Epithelial cell of esophagus (primary cell): ENCODE measurements at places on chromosomes 13 and 19.

GRCh38 chr19:16419669-16420335 lies 52.0 kb downstream of the EPS15L1 start:
- no peak for DNase-seq

- DNase-seq: peak; percentile 42
These were observed 5.7 kb downstream of the CALM3 start for GRCh38 chr19:46606681-46607447.

GRCh38 chr13:109812382-109812781 lies 26.0 kb upstream of the IRS2 start:
- no peak for DNase-seq

- no peak for DNase-seq
These were observed 76.7 kb downstream of the SLAIN1 start for GRCh38 chr13:77774181-77774580.

DNA sequence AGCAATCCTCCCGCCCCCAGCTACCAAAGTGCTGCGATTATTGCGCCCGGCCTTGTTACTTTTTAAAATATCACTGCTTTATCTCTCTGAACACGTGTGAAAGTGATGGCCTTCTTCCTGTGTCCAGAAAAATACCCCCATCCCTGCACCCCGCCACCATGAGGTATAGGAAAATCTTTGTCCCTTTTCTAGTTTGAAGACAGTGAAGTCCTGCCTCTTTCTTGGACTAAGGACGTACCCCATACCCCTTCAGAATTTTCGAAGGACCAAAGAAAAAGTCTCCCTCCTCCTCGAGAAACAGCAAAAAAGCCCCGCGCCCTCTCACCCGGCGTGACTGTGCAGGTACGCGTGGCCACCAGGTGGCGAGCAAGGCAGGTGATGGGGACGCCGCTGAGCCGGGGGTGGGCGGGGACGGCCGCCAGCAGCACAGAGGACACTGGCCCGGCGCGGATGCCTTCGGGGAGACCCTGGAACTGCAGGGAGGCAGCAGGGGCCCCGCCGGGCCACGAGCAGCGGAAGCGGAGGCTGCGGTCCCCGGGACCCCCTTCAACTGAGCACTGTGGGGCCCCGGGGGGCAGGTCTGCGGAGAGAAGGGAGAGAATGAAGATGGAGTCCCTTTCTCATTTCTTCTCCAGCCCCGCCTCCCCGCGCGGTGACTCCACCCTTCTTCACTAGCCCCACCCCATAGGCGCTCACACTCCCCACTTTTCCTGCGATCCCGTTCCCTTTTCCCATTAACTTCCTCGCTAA lies 3.2 kb downstream of the VSIG10L start:
- peak; percentile 82 for DNase-seq

DNA sequence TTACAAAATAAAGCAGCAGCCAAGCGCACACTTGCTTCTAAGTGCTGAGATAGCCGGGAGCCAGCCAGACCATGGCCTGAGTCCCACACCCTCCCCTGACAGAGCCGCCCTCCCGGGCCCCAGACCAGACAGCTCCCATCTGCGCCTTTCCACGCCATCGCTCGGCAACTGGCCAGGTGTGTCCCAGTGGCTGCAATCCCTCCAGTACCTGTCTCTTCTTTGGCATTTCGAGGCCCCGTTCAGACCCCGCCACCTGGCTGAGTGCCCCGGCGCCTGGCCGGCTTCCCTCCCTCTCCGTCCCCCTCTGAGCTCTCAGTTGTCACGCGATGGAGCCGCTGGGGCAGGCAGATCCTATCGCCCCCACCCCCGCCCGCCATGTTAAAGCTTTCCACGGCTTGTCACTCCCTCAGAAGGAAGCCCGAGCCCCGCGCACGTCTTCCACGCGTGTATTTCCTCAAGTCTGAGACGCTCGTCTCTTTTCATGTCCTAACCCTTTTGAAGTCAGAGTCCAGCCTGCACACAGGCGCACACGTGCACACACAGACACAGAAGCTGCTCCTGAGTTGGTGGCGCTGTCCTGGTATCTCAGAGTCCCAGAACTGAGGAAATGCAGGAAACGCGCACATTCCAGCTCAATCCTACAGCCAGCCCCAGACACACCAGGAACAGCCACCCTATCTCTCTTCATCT lies 7.9 kb downstream of the MLLT1 start:
- peak; percentile 31 for DNase-seq

GRCh38 chr19:29662604-29663404 lies 2.5 kb upstream of the PLEKHF1 start:
- peak; percentile 81 for DNase-seq

DNA sequence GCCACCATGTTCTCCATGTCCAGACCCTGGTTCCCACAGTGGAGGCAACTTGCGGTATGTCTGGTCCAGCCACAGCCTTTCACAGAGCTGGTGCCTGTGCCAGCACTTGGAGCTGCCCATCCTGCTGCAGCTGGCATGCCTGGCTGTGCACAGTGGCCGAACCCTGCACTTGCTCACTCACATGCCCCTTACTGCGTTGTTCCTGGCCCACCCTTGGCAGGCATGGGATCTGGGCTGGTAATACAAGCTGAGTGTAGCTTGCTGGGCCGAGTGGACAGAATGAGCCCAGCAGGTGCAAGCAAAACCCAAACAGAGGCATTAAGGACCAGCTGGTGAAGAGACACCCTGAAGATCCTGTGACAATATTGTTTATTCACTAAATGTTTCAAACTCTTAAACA lies 583.9 kb upstream of the SLITRK6 start:
- no peak for DNase-seq

- DNase-seq: peak; percentile 9
These were observed 558 bp downstream of the MZT1 start for GRCh38 chr13:72726726-72727416.

DNA sequence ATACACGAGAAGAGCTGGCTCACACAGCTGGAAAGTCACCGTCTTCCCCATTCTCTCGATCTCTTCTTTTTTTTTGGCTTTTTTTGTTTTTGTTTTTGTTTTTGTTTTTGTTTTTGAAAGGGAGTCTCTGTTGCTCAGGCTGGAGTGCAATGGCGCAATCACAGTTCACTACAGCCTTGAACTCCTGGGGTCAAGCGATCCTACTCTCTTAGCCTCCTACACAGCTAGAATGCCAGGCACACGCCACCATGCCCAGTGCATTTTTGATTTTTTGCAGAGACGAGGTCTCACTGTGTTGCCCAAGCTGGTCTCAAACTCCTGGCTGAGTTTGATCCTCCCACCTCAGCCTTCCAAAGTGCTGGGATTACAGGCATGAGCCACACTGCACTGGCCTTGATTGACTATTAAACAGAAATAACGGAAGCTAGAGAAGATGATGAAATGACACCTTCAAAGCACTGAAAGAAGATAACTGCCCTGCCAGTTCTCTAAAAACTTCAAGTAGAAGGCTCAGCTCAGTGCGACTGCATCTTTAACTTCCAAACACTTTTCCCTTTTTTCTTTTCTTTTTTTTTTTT lies 4.0 kb downstream of the FXYD3 start:
- no peak for DNase-seq

- no peak for DNase-seq
These were observed 5.8 kb downstream of the KRTDAP start for GRCh38 chr19:35484252-35485036.

DNA sequence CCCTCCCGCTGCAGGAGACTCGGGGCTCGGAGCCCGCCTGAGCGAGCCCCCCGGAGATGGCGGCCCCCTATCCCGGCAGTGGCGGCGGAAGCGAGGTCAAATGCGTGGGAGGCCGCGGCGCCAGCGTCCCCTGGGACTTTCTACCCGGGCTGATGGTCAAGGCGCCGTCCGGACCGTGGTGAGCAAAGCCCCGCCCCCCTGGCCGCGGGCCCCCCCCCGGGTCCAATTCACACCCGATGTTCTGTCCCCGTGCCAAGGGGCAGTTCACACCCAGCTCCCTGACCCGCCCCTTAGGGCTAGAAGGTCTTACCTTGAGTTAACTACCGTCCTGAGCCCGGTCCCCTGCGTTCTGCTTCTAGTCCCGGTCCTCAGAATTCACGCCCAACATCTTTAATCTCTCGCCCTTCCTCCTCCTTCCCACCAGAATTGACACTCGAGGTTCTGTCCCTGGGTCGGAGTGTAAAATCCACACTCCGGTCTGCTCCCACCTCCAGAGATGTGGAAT lies 1.4 kb downstream of the NPAS1 start:
- DNase-seq: no peak

DNA sequence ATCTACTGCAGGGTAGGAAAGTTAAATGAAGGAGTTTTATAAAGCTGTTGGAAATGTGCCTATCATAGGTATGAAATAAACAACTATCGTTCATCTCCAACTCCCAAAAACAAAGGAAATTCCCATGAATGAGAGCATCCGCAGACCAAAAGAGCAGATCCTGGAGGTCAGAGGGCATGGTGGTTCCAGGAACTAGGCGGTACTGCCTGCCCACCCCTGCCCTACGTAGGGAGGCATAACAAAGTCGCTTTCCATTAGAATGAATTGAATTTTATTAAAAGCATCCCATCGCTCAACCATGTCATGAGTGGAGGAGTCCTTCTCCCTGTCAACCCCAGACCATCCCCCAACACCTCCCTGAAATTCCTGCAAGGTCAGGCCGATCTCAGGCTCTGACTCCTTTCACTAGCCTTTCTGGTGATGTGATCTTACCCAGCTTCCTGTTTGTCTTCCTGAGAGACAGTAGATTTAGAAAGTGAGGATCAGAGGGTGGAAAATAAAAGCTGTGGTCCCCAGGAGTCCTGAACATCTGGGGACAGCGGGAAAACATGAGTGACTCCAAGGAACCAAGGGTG lies at the start of gene CLEC4M:
TSS of gene CLEC4M (plus strand) at position 525 of the 575 bp plus-strand sequence. CDS start at position 549, 24 bp downstream.
- DNase-seq: no peak

DNA sequence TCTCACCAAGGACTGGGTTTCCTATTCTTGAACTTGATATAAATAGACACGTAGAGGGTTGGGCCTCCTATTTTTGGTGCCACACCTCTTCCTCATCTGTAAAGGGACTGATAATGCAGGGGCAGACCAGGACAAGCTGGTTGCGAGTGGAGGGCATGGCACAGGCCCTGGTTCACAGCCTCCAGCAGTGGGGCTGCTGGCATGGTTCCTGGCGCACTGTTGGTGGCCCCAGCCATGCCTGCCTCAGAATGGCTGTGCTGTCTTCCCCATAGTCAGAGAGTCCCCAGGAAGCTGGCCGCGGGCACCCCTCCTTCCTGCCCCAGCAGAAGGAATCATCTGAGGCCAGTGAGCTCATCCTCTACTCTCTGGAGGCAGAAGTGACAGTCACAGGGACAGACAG lies 10.5 kb upstream of the OVOL3 start:
- no peak for DNase-seq

GRCh38 chr13:32039528-32039927 lies 8.0 kb downstream of the FRY start:
- no peak for DNase-seq

GRCh38 chr19:16164222-16164890 lies 9.0 kb downstream of the CIB3 start:
- DNase-seq: no peak

GRCh38 chr13:47539317-47539716 lies 461.8 kb downstream of the SUCLA2 start:
- no peak for DNase-seq

DNA sequence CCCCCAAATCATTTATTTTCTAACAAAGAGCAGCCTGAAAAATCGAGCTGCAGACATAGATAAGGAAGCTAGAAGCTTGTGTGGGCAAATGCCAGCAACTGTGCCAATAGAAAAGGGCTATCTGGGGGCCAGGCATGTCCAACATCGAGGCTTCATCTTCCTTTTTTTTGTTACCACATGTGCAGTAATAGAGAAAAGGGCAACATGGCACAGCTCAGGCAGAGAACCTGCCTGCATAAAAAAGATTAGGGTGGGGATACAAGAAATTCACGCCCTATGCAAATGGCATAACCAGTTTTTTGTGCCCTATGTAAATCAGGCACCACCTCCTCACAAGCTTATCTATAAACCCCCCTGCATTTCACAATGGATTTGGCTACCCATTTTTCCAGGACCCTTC lies 60.4 kb upstream of the ABCC4 start:
- no peak for DNase-seq

- DNase-seq: no peak
These were observed 5.9 kb upstream of the HOMER3 start for GRCh38 chr19:18946918-18947317.

DNA sequence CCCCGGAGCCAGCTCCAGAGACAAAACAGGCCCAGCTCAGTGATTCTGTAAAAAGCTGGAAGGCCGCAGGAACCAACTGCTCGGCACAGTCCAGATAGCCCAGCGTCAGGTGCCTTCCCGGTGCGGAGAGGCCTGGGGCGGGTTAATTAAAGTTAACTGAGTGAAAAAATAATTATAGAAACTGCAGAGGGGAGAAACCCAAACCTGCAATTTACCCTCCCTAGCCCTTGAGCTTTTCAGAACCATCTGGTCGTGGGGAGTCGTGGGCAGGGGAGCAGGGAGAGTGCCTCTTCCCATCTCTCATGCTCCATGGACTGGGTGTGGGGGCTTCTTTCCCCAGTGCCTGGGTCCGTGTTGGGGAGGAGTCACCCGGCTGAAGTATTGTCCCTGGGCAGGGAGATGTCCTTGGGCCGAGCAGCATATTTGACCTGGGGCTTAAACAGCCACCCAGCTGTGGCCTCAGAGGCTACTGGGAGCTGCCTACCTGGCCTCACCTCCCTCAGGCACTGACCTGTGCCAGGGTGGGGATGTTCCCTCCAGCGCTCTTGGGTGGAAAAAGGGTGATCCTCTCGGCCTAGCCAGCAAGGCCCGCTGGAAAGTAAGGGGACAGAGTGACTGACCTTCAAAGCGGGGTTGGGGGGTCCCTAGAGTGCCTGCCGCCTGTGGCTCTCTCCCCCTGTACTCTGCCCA lies 65.9 kb downstream of the CHST8 start:
- DNase-seq: no peak

DNA sequence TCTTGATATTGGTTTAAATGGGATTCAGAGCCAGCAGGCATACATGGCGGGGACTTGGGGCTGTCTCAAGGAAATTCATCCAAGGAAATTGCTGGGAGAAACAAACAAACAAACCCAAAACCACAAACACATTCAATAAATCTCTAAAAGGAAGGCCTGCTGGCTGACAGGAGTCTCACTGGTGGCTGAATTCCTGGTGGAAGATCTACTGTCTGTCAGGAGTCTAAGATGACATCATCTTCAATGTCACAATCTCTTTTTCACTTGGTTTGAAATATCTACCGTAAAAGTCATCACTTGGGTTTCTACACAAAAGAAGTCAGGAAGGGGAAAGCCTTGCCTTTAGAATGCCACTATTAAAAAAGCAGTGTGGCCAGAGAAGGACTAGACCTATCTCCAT lies 87.9 kb downstream of the KLF5 start:
- DNase-seq: peak; percentile 46

GRCh38 chr19:15025217-15025616 lies 24.1 kb upstream of the CASP14 start:
- DNase-seq: peak; percentile 2

GRCh38 chr13:113907635-113908617 lies 44.0 kb upstream of the GAS6 start:
- DNase-seq: peak; percentile 25

GRCh38 chr13:48273346-48273745 lies 30.2 kb upstream of the RB1 start:
- DNase-seq: no peak

- no peak for DNase-seq
These were observed 3.4 kb downstream of the SF3A2 start for GRCh38 chr19:2239771-2240770.

DNA sequence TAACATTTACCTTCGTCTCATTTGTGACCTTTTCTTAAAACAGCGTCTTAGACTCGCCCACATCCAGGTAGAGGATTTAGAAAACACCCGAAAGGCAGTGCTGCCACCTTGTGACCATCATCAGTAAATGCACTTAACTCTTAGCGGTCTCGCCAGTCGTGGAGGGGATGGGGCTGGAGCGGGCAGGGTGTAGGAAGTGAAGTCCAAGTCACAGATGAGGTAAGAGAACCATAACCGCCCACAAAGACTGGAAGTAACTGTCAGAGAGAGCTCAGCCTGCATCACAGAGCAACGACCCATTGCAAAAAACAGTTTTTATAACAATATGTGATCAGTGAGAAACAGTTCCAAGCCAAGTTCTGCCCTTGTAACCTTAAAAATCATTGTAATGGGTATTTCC lies 10.7 kb upstream of the CEACAM3 start:
- DNase-seq: peak; percentile 87
